GM12864 (cell line): ENCODE measurements at places on chromosomes 3 and 15.

DNA sequence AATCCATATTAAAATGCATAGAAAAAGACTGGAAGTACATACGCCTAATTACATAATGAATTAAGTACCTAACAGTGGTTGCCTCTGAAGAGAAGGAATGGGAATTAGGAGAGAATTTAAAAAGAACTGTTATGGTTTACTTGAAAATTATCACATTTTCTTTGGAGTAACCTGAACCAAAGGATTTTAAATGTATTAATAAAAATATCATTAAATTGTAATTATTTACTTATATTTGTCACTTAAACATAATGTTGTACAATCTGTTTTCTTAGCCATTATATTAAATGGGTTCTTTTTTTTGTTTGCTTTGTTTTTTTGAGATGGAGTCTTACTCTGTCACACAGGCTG is 114.2 kb upstream of the SLC7A14 start:
- DNase-seq, result no peak

GRCh38 chr15:69338535-69339213 is 40.0 kb downstream of the PAQR5 start:
- DNase-seq, result no peak

DNA sequence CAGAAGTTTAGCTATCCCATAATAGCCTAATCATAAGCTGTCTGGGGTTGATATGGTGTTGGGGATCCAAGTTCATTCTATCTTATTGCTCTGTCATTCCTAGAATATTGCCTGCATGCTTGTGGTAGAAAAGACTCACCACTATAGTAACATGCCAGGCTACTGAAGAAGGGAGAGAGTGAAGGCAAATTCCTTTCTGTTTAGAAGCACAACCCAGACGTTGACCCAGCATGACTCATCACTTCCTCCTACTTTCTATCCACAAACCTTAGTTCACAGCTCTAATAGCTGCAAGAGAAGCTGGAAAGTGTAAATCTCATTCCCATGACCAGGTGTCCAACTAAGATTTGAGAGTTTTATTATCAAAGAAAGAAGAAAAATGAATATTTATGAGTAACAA is 57.8 kb upstream of the NMD3 start:
- no peak for DNase-seq

DNA sequence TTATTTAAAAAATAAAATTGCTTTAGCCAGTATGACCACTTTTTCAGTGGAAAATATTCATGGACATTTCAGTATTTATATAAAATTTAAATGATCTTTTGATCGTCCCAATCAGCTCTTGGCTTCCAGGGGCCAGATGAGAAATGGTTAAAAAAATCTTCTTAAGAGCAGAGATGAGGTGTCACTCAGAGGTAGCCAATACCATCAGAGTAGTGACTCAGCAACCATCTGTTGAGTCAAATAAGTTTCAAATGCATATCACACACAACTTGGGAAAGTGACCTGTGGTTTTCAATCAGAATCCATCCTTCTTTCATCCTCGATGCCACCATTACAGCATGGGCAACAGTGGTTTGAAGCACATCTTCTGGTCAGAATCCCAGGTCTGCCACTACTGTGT is 958.8 kb upstream of the NR2F2 start:
- DNase-seq, result no peak

DNA sequence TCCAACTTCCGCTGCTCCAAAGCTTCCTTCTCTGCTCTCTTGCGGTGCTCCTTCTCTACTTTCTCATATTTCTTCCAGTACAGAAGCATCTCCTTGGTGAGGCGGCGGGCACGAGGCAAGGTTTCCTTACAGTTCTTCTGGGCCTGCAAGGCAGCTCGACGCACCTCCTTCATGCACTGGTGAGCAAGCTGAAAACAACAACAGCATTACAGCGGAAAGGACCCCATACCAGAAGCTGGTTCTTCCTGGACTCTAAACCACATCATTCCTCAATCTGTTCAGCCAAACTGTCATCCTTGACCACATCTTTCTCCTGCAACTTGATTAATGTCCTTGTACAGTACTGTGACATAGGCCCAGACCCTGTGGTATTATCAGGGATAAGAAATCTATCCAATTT is 36.4 kb downstream of the INO80 start:
- no peak for DNase-seq

- DNase-seq, result no peak
Measured at GRCh38 chr15:91338766-91339165, 238.7 kb downstream of the SV2B start.

DNA sequence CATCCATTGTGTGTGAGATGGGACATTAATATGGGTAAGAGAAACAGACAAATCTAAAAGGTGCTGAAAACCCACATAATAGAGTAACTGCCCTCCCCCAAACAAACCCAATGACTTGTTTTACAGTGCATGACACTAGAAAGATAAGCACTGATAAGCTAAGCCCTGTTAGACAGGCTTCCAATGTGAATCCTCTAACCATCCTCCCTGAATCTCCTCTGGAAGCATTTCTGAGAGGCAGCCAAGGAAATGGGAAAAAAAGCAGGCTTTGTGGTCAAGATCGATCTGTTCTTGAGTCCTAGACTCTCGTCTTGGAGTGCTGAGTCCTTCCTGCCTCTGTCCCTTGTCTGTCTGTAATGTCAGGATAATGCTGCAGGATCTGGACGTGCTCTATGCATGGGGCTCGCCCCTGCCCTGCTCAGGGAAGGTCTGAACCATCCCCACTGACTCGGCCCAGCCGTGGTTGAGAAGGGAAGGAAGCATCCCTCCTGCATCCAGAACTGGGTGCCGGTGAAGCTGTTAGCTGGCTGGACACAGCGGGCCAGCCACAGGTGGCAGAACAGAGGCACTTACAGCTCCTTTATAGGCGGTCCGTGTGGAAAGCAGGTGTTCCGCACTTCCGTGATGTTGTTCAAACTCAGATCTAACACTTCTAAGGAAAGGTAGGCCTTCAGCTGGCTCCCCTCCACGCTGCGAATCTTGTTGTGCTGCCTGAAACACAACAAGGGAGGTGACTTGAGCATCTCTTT is 84.1 kb downstream of the LRIG1 start:
- DNase-seq, result no peak
